ENCODE measurements at places on chromosomes 3 and 15.

DNA sequence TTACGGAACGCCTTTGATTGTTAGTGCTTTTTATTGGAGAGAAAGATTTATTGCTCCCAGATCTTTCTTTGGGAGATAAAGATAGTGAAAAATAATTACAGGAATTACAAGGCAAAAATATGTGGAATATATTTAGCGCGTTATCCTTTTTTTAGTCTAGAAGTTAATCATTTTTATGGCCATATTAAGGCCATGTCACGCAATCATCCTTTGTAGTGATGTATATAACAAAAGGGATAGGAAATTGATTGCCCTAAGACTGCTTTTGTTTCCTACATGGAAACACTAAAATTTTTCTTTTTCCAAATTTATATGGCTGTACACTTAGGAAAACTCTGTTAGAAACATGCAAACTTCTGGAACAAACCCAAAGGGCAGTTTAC lies 1.5 kb downstream of the TRPC1 start:
- DNase-seq: no peak

GRCh38 chr3:11498646-11499045 lies 145.1 kb downstream of the VGLL4 start:
- no peak for DNase-seq

- no peak for DNase-seq
These were observed 62.9 kb downstream of the STAC start for GRCh38 chr3:36443028-36443686.

DNA sequence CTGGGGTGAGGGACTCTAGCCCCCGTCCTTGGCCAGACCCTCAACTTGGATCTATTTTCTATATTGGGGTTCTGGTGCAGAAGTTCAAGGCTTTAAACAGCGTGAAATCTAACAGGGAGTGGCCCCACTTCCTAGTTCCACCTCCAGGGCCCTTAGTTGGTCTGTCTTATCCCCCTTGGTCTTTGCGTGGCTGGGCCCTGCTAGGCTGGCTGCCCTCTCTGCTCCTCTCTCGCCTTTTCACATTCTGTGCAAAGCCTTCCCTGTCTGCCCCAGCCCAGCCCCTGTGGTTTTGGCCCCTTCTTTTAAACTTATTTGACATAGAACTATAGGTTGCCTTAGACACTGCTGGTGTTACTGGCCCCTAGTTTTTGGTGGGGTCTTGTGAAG lies 5.6 kb downstream of the PPCDC start:
- DNase-seq: no peak

- no peak for DNase-seq
These were observed 38.9 kb downstream of the MDFIC2 start for GRCh38 chr3:70273492-70273891.

DNA sequence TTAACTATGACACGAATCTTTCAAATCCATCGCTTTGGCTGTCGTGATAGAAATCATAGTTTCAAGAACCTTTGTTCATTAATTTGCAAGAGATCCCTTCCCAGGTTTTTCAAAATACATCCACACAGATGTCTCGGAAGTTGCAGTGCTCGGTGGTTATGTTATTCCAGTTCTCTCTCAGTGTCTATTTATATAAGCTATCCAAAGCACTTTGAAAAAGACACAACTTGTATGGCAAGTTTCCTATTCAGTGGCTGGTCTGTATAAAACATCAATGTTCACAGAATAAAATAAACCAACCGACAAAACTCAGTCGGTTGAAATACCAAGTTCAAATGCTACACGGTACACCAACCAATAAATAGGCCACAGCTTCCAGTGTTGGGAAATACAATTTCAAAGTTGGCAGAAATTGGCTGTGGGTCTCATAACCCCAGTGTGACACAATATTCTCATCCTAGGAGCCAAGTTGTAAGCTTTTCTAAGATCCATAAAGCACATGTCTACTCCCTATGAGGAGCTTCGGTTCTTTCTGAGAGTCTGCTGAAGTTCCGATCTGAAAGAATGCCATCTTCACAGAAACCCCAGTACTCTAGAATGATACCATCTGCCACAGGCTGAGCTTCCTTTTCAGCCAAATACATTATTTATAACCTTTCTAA lies 23.7 kb downstream of the SATB1 start:
- no peak for DNase-seq

DNA sequence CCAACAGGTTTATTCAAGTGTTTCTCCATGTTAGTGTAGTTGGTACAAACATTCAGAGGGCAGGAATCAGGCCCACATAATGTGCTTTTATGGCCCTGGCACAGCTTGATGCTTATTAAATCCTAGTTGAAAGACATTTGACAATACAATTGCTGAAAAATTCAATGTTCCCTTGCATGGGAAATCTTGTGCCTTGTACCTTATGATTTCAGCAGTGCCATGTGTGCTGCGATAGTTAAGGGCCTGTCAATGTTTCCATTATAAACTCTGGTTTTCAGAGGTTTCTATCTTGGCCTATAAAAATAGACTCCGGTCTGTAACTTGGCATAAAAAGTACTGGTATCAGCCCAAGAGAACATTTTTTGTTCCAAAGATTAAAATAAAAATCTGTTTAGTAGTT lies 207.2 kb downstream of the TBC1D5 start:
- no peak for DNase-seq

DNA sequence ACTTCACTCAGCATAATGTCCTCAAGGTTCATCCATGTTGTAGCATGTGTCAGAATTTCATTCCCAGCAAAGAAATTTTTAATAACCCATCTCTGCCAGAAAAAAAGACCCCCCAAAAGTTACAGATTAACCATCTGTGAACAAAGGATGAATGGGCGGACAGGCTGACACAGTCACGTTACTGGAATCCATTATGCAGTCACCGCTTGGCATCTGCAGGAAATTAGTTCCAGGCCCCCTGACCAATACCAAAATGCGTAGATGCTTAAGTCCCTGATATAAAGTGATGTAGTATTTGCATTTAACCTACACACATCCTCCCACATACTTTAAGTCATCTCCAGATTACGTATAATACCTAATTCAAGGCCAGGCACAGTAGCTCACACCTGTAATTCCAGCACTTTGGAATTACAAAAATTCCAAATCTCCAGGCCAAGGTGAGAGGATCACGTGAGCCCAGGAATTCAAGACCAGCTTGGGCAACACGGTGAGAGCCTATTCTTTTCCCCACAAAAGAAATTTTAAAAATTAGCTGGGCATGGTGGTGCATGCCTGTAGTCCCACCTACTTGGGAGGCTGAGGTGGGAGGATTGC lies 1.5 kb upstream of the SLC12A8 start:
- no peak for DNase-seq

- DNase-seq: no peak
These were observed 30.1 kb downstream of the POPDC2 start for GRCh38 chr3:119630128-119630879.

GRCh38 chr3:155697542-155697941 lies 47.3 kb downstream of the PLCH1 start:
- DNase-seq: no peak
